Right hindlimb (tissue), 1 donor: ENCODE measurements at places on chromosomes 11 and 22.

DNA sequence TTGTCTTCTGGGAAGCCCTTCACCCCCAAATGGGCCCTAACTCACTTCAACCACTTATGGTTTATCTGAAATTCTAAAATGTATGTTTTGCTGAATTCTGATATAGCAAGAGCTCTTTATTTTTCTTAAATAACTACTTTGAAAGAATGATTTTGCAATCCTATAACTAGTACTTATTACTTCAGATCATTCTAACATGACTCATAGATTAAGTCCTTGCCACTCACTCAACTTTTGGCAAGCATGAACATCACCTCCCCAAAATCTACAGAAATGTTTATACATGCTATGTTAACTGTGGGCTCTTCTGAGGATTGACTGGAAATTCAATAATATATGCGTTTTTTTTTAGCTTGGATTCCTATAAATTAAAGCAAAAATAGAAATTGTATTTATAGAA is 367.4 kb upstream of the FAT3 start:
- DNase-seq = no peak

- peak; percentile 46 for DNase-seq
Measured at GRCh38 chr11:87284306-87284705, 246.6 kb downstream of the TMEM135 start.

DNA sequence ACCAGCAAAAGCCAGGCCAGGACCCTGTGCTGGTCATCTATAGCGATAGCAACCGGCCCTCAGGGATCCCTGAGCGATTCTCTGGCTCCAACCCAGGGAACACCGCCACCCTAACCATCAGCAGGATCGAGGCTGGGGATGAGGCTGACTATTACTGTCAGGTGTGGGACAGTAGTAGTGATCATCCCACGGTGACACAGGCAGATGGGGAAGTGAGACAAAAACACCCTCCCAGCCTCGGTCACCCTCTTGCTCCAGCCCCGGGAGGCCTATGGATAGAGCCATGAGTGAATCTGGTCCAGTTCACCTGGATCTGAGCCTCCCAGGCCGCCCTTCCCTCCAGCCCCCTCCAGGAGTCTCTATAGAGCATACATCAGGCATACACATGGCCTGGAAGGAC is 115.2 kb upstream of the IGLL5 start:
- no peak for DNase-seq

- DNase-seq = no peak
Measured at GRCh38 chr22:36687516-36687915, 16.0 kb downstream of the CACNG2 start.

GRCh38 chr11:862081-862661 is 19.5 kb downstream of the TSPAN4 start:
- DNase-seq = no peak

- peak; percentile 91 for DNase-seq
Measured at GRCh38 chr11:57597916-57598830, 688 bp downstream of the SERPING1 start.

- DNase-seq = no peak
Measured at GRCh38 chr11:108802492-108802891, 137.6 kb downstream of the DDX10 start.

DNA sequence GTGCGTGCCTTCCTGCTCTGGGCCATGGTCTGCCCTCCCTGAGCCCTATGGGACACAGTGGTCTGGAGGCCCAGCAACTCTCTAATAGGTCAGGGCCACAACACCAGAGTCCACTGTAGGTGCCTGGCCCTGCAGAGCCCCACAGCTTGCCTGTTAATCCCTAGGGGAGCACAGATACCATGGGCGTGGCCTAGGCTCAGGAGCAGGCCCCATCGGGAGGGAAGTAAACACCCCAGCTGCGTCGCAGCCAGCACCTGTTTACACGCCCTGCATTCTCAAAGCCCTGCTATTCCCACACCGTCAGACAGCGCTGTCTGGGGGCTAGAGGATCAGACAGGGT is 2.5 kb downstream of the KCTD17 start:
- no peak for DNase-seq

DNA sequence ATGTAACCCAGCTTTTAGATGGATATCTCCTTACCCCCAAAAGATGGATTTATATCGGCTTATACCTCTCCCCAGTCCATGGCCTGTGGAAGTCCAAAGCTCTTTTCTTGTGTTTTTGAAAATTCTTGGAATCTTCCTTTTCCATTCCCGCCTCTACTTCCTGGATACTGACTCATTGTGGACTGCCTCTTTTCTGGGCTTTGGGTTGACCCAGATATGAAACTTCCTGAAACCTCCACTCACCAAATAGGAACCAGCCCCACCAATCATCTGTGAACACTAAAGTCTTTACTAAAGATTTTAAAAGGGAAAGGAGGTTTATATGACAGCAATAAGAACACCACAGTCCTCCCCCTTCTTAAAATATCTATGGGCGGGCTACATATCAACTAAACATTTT is 163.4 kb upstream of the SYN3 start:
- DNase-seq = no peak

GRCh38 chr11:47918370-47918690 is 62.0 kb upstream of the PTPRJ start:
- no peak for DNase-seq

DNA sequence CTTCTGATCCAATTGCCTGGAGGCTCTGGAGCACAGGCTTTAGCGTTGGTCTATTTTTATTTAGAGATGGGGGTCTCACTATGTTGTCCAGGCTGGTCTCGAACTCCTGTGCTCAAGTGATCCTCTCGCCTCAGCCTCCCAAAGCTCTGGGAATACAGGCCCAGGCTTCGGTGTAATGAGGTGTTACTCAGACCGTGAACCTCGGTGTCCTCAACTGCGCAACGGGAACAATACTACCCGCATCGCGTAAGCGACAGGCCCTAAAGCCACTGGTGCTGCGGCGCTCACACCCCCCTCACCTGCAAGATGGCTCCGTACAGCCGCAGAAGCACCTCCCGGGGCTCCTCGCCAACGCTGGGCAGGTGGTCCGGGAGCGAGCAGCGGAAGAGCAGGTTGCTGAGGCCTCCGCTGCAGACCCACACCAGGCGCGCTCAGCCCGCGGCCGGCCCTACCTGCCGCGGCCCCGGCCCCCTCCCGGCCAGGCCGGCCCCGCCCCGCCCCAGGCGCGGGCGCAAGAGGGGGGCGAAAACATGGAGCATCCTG is 628 bp downstream of the CHKB start:
- no peak for DNase-seq

DNA sequence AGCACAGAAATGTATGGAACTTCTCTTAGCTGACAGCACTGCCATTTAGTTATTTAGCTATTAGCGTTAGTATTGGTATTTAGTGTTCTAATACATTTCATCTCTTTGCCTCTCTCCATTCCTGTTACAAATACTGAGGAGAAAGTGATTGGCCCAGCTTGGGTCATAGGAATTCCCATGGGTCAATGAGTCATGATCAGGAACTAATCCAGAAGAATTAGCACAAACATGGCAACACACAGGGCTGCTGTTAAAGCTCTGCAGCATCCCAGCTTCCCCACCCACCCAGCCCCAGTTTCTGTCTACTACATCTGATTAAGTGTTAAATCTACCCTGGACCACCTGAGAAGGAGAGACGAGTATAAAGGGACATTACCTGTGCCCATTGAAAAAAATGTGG is 36.1 kb downstream of the PDGFD start:
- no peak for DNase-seq

DNA sequence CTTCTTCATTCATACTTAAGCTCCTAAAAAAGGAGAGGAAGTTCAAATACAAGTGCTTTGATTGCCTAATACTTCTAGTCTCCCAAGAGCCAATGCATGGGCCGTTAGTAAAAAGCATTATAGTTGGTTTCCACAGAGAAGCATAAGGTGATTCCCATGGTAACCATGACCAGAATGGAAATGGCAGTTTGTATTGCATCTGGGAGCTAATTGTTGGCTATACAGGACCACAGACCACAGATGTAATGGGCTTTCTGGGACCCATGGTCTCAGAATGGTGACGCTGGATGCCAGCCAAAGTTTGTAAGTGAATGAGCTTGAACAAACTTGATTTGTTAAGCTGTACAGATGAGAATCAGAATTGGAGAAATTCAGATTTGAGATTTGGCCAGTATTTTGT is 333.9 kb upstream of the C11orf87 start:
- DNase-seq = no peak

DNA sequence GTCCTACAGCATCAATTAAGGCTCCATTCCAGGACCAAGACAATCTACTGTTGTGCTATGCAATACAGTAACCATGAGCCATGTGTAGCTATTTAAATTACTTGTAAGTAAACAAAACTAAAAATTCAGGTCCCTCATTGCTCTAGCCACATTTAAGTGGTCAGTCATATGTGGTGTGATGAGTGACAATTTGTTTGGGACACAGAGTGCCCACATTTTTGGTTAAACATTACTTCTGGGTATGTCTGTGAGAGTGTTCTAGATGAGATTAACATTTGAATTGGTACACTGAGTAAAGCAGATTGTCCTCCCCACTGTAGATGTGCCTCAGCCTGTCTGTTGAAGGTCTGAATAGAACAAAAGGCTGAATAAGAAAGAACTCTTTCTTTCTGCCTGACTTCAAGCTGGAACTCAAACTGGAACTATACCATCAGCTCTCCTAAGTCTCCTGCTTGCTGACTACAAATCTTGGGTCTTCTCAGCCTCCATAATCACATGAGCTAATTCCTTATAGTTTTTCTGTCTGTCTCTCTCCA is 15.8 kb downstream of the KBTBD3 start:
- no peak for DNase-seq

- no peak for DNase-seq
Measured at GRCh38 chr11:68912254-68912653, 8.6 kb downstream of the IGHMBP2 start.

DNA sequence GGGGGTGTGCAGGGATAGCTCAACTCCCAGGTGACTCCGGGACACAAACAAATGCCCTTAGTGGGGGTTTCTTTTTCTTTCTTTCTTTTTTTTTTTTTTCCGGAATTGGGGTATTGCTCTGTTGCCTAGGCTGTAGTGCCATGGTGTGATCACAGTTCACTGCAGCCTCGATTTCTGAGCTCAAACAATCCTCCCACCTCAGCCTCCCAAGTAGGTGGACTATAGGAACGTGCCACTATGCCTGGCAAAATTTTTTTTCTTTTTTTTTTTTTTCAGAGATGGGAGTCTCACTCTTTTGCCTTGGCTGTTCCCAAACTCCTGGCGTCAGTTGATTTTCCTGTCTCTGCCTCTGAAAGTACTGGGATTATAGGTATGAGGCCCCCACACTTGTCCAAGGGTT is 13.8 kb upstream of the ZNF280A start:
- no peak for DNase-seq

GRCh38 chr22:49398646-49399045 is 429.0 kb downstream of the BRD1 start:
- DNase-seq = no peak

DNA sequence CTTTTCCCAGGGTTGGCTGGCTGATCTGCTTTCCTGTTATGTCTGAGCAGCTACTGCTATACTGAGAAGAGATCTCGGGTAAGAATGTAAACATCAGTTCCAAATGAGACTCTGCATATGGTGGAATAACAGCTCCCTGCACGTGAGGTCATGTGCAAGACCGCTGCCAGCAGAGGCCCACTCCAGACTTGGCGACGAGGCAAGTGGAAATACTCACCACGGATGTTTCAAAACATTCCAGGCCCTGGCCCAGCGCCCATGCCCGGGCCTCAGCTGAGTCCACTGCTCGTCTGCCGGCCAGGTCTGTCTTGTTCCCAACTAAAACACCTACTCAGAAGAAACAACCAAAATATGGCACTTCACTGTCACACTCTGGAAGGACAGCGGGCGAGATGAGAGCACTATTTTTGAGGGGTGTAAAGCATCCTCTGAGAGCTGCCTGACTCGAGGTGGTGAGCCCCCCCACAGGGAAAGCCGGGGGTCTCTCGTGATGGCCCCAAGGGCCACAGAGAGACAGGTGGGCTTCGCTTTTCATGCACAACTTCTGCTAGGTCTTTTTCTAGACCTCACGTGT is 13.1 kb downstream of the IFT27 start:
- peak; percentile 52 for DNase-seq

DNA sequence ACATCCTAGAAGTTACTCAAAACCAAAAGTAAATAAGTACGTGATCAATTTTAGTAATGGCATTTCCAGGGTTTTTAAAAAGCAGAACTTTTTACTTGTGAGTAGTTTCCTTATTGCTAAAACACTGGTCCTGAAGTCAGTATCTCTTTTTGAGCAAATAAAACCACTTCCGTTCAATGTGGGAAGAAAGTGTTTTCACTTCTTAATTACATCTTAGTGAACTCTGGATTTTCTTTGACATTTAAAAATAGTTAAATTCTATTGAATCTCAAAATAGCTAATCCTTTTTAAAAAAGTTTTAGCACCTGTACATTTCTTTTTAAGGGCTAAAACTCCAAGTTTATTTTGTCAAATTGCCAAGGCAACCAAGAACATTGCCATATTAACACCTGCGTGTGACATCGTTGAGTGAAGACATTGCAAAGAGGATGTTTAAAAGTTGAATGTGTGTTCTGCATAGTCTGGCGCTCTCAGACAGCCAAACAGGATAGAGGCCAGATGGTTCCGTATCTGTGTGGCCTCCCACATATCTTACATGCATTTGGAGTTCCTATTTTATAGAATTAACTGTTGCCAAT is 17.2 kb upstream of the OR5B21 start:
- DNase-seq = no peak

DNA sequence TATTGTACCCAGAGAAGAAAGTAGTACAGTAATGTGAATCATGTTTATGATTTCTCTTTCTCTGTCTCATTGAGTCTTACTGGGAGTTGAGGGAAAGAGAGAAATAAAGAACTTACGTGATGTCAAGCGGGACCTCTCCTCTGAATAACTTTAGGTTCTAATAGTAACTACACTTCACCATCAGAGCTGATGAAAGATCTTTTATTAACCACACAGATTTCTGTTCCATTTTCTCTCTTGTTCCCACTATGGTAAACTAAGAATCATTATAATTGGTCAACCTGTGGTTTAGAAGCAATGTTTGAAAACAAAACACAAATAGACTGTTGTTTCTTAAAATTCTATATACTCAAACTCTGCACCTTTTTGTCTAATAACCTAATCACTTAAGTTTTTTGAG is 142.3 kb downstream of the ELP4 start:
- DNase-seq = no peak

DNA sequence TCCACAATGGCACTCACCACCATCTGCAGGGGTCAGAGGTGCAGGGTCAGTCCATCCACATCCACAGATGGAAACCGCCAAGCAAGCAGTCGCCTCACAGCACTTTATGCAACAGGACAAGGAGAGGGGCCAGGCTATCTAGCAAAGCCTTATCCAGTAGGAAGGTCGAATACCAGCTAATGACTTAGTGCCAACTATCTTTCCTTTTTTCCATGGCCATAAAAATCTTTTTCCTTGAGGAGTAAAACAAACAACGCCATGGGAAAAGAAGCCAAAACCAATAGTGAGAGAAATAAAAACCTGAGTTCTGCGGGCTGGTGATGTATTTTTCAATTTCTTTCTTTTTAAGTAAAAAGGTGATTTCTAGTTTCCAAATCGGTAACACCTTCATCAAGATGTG is 8.2 kb downstream of the SNX19 start:
- DNase-seq = no peak
